ENCODE measurements at places on chromosomes 1 and 21.

- DNase-seq: no peak
Measured at GRCh38 chr1:84010136-84010535, 11.2 kb upstream of the TTLL7 start.

- no peak for DNase-seq
Measured at GRCh38 chr1:230138561-230139239, 71.7 kb downstream of the GALNT2 start.

- no peak for DNase-seq
Measured at GRCh38 chr1:102782144-102782543, 326.2 kb downstream of the COL11A1 start.

DNA sequence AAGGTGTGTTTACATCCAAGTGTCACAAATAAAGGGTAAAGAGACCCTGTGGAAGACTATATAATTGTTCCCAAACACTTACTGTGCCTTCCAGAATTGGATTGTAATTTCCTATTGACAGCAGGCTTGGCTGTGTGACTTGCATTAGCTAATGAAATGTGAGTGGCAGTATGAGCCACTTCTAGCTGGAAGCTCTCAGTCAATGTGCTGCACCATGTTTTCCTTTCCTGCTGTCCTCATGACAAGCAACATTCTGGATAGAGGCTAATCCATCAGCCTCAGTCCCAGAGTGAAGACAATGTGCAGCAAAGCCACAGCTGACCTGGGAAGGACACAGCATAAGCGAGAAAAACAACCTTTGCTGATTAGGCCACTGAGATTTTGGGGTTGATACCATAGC is 5.9 kb upstream of the FOXJ3 start:
- DNase-seq: no peak

DNA sequence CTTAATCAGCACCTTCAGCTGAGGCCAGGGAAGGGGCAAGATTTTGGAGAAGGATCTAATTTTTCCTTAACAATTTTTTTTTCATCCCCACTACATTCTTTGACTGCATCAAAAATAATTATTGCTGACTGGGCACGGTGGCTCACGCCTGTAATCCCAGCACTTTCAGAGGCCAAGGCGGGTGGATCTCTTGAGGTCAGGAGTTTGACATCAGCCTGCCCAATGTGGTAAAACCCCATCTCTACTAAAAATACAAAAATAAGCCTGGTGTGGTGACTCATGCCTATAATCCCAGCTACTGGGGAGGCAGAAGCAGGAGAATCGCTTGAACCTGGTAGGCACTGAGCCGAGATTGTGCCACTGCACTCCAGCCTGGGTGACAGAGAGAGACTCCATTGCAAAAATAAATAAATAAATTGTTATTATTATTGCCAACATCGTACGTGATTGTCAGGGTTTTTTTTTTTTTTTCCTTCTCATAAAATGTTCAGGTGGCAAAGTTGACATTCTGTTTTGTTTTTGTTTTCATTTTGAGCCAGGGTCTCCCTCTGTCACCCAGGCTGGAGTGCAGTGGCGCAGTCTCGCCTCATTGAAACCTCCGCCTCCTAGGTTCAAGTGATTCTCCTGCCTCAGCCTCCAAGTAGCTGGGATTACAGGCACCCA is 37.3 kb upstream of the MORC3 start:
- DNase-seq: no peak

DNA sequence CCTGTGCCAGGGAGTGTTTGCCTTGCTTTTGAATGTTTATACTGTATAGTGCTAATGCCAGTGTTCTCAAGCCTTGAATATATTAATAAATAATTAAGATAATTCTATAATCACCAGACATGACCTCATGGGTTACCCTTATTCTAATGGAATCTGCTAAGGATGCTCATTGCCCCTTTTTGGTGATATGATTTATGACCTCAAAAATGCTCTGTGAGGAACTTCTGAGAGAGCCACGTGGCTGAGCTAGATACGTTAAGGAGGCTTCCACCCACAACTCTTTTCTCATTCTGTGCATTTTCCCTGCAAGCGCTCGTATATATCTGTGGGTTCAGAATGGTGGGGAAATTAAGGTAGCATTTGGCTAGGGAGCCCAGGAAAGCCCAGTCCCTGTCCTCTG is 19.6 kb upstream of the SLC30A1 start:
- no peak for DNase-seq

GRCh38 chr1:206985162-206985749 is 15.0 kb upstream of the FCAMR start:
- no peak for DNase-seq

DNA sequence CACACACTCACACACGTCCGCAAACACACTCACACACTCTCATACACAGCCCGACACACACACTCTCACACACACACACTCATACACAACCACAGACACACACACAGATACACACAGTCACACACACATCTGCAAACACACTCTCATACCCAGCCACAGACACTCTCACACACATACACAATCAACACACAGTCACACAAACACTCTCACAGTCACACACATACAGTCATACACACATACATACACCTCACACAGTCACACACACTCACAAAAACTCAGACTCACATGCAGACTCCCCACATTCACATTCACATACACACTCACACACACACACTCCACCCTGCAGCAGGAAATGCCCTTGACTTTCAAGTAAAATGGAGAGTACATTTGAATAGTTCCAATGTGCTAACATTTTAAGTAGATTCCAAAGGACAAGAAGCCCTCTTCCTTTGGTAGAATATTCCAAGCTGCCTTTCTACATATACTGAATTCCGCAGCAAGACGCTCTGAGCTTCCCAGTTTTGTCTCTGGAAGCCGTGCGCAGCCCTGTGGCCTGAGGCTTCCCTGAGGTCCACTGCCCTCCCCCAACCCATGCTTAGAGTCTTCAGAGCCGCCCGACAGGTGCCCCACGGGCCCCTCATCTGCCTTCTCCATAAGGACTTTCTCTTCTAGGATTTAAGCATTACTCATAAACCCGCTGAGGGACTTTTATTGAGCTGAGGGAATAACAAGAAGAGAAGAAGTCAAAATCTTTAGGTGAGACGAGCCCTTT is 9.7 kb downstream of the BATF3 start:
- no peak for DNase-seq

- DNase-seq: no peak
Measured at GRCh38 chr1:106222403-106222802, 834.1 kb upstream of the PRMT6 start.

DNA sequence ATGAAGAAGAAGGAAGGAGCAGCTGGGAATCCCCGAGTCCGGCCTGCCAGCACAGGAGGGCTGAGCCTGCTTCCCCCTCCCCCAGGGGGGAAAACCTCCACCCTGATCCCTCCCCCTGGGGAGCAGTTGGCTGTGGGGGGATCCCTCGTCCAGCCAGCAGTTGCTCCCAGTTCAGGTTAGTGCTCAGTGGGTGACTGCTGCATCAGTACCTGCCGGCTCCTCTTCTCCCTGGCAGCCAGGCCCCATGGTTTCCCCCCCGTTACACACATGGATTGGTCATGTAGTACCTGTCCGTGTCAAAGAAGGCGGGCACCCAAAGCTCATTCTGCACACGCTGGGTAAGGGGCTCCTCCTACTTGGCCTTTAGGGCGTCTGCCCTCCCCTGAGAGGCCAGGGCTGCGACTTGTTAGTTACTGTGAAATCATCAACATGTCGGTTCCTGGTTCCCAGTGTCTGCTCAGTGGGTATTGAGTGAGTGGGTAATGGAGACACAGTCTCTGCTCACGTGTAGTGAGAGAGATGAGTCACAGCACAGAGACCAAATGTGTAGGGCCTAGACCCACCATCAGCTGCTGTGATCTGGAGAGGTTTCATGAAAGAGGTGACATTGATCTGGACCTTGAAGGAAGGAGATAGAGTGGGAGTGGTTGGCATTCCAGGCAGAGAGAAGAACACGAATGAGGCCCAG is 11.5 kb downstream of the NECAP2 start:
- no peak for DNase-seq

DNA sequence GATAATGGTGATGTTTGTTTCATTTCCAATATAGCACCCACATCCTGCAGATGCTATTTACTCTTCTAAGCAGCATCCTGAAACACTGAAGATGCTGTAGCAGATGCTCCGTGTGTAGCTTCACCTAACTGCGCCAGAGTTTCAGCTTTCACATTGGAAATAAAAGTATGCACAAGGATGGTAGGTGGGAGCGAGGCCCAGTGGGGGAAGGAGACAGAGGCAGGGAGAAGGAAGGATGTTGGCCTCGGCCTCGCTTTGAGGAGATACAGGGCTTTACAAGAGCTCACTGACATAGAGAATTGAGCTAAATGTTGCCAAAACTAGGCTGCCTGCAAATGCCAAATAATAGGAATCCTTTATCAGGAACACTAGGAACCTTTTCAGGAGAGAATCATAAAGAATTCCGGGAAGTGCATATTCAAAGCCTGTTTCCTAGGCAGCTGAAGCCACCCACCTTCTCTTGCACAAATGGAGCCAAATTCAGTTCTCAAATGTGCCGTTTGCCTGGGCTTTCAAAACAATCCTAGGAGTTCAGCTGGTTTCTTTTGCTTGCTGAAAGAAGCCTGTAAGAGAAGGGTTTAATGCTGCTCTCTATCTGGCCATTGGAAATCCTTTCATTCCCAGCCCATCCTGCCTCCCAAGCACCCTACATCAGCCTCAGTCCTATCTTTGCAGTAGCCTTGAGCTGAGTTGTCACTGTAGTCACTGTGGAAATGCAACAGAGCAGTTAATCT is 135.4 kb upstream of the ATP1B1 start:
- no peak for DNase-seq

DNA sequence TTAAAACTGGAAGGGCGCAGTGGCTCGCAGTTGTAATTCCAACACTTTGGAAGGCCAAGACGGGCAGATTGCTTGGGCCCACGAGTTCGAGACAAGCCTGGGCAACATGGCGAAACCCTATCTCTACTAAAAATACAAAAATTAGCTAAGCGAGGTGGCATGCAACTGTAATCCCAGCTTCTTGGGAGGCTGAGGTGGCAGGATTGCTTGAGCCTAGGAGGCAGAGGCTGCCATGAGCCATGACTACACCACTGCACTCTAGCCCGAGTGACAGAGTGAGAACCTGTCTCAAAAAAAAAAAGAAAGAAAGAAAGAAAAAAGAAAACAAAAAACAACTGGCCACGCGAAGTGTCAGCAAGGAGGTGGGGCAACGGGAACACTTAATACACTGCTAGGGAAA is 6.3 kb downstream of the UBE2G2 start:
- no peak for DNase-seq

DNA sequence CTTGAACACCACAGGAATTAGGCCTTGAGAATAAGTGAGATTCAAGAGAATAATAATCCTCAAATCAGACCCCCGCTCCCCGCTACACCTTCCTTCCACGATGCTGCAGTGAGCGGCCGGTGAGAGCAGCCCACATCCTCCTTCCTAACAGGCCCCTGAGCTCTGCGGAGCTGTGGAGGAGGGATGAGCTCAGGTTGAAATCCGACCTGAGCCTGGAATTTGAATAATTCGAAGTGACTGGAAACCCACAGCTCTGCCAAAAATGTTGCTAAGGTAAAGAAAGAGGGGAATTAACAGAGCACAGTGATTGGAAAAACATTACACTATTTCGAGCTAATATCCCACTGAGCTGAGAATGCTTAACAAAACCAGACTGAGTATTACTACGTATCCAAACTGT is 90.0 kb downstream of the URB2 start:
- peak; percentile 57 for DNase-seq

DNA sequence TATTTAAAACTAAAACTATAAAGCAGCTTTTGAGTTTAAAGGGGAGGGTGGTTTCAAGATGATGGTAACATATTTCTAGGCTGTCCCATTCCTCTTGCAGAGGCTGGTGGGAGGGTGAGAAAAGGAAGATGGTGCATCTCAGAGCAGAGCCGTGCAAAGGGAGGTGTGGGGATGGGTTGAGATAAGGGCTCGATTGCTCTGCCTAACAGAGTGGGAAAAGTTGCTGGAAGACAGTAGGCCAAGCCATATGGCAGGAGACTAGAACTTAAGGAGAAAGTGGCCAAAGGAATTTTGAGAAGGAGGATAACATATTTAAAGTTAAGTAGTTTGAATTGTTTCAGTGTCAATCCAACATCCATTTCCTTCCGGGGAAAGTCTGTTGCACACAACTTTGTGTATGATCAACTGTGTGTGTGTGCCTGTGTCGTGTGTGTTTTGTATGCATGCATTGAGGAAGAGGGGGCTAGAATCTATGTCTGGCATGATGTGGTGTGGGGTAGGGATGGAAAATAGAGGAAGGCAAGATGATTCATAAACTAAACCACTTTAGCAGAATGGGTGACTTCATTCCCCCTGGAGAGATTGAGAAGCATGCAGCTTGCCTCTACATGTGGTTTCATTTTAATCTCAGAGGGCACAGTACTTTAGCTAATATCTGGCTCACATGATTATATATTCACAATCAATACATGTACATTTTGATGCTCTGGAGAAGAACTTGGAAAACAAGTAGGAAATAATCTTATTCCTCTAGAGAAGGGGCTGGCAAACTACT is 145.0 kb upstream of the DNAH14 start:
- DNase-seq: no peak

DNA sequence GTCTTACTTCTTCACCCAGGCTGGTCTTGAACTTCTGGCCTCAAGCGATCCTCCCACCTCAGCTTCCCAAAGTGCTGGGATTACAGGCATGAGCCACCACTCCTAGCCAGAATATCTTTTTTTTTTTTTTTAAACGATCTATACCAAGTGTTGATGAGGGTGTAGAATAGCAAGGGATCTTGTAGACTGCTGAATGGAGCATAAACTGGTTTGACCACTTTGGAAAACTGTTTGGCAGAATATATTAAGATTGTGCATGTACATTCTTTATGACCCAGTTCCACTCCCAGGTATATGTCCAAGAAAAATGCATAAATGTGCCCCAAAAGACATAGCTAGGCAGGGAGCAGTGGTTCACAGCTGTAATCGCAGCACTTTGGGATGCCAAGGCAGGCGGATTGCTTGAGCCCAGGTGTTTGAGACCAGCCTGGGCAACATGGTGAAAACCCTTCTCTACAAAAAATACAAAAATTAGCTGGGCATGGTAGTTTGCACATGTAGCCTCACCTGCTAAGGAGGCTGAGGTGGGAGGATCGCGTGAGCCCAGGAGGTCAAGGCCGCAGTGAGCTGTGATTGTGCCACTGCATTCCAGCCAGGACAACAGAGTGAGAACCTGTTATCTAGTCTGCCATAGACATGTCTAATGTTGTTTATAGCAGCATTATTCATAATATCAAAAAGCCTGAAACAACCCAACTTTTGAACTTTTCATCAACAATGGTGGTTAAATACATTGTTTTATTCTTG is 184.0 kb downstream of the VPS13D start:
- no peak for DNase-seq
